GM23248 (cell line): ENCODE measurements at places on chromosomes 11 and 22. TPM values are rescaled to one million over a fixed set of nuclear protein-coding genes. Genes with fewer than 3 reads are reported as not detected.
A peak's percentile ranks its signal among the peaks of the same experiment; 100 is the strongest.

KCNJ1 gene
- total RNA-seq = not detected in 2 replicates

LINC01488 gene
- total RNA-seq = not detected in 2 replicates

SPDYC gene
- total RNA-seq = not detected in 2 replicates

- no peak overlapping the region for H3K27ac ChIP-seq
- no peak for DNase-seq
- peaks cover 44% of the 10 kb centered on the region for H3K27me3 ChIP-seq
- H3K36me3 ChIP-seq = no peaks in the 10 kb centered on the region
- no peak overlapping the region for H3K4me3 ChIP-seq
- no peaks in the 10 kb centered on the region for H3K4me1 ChIP-seq
Observed at GRCh38 chr11:2808850-2809846, 76.4 kb downstream of the CDKN1C start.

GRCh38 chr11:132072858-132073211, 702.4 kb downstream of the NTM start:
- peak overlapping the region; percentile 45 for H3K4me3 ChIP-seq
- peak overlapping the region; percentile 97 for H3K27ac ChIP-seq
- no peaks in the 10 kb centered on the region for H3K36me3 ChIP-seq
- DNase-seq = peak; percentile 81
- H3K27me3 ChIP-seq = no peaks in the 10 kb centered on the region

DNA sequence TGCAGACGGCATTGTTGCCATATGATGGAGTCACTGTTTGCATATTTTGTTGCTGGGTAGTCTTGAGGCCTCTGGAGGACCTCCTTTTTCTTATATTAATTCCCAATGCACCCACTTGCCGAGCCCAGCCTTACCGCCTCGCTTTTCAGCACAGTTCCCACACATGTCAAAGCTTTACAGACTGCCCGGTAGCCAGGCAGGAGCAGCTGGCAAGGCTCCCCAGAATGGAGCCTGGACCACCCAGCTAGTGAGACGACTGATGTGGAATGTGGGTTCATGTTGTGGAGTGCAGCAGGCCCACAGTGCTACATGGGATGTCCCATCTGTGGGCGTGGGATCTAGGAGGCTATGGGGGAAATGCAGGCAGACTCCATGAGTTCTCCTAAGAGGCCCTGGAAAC, 99.4 kb upstream of the MTMR2 start:
- H3K4me3 ChIP-seq = no peak overlapping the region
- H3K4me1 ChIP-seq = 0 out of 2 replicates have a peak, but pooled peaks cover 3% of the 10 kb centered on the region
- no peak for DNase-seq
